Panc1 (cell line): ENCODE measurements at places on chromosomes 16 and 17. TPM values are rescaled to one million over a fixed set of nuclear protein-coding genes. Genes with fewer than 3 reads are reported as not detected.

Gene PLA2G15
- 14.3 TPM for total RNA-seq

Gene AOC3
- 0.21 TPM for total RNA-seq

Gene CDK5R1
- 7.9 TPM for total RNA-seq

Gene KRT9
- total RNA-seq, result not detected

Gene MT4
- not detected for total RNA-seq

Gene MT1M
- total RNA-seq, result 1.8 TPM

Gene SHISA9
- total RNA-seq, result 0.10 TPM

Gene ATXN2L
- 270 TPM for total RNA-seq

DNA sequence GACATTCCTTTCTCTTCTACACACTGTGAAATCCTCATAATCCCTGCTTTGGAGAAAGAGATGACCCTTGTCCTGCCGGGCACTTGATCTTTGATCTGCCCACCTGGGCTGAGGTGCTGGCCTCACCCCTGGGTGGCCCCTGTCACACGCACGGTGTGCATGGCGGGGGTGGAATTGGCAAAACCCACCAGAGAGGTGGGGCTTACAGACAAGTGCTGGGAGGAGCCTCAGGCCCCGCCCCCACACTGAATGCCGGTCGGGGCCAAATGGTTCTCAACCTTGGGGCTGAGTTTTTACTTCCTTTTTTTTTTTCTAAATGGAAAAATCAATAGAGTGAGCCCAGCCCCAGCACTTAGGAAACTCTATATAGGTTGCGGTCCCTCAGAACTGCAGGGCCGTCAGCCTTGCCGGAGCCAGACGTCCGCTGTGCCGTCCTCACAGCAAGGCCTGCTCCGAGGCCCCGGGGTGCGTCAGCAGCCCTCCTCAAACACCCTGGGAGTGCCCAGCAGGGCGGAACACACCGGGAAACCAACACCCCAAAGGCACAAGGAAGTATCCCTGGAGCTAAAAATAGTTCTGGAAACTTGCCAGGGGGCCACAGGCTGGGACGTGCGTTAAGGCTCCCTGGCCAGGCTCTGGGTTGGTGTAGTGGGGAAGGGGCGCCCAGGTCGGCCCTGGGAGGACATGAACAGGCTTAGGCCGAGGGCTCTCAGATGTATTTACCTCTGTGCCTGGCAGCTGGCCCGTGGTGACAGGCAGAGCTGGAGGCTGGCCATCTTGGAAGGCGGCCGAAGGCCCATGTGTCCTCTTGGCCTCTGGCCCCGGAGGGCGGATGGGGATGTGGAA is 11.0 kb downstream of the GPRC5C start:
- DNase-seq, result no peak

DNA sequence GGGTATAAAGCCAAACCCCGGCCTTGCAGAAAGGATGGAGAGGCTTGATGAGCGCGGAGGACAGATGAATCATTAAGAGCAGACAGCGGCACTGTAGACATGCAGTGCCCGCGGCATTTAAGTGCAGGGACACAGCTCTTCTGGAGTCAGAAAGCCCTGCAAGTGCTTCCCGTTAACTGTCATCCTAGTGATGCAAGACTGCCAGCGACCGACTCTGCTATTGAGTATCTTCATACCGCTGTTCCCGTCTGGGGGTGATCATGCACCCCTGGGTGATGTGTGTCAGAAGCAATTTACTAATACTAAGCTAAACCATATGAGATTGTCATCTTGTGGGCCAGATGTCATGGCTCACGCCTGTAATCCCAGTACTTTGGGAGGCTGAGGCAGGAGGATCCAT is 101.0 kb downstream of the ABCC6 start:
- no peak for DNase-seq

DNA sequence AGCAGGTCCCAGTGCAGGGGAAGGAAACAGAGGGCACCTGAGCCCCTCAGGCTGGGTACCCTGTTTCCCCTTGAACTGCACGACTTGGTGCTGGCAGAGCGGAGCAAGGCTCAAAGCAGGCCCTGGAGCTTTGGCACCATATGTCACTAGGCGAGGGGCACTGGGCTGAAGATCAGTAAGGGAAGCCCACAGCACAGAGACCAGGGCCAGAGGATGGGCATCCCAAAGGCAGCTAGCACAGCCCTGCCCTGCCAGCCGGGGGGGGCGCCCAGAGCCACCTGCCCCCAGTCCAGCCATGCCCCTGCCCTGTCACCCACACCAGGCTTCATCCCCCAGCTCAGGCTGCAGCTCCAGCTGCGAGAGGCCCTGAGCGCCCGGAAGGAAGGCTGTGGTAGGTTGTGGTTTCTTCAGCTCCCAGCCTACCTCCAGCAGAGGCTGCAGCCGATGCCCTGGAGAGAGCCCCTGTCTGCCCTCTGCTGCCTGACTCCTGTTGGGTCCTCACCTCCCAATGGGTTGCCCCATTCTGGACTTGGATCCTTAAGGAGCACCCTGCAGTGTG is 10.9 kb downstream of the NHERF1 start:
- no peak for DNase-seq

DNA sequence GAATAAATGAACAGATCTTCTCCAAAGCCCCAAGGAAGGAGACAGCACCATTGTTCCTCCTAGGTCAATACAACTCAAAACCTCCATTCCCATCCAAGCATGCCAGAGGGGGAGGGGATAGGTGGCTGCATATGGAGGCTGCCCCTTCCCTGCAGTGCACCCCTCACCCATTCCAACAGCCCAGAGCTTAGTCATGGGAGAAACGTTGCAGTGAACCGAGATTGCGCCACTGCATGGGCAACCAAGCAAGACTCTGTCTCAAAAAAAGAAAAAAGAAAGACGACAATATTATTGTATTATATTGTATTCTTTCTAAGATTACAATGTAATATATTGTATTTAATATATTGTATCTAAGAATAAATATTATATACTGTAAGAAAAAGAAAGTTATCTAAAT is 36.4 kb upstream of the CD300E start:
- DNase-seq, result no peak

DNA sequence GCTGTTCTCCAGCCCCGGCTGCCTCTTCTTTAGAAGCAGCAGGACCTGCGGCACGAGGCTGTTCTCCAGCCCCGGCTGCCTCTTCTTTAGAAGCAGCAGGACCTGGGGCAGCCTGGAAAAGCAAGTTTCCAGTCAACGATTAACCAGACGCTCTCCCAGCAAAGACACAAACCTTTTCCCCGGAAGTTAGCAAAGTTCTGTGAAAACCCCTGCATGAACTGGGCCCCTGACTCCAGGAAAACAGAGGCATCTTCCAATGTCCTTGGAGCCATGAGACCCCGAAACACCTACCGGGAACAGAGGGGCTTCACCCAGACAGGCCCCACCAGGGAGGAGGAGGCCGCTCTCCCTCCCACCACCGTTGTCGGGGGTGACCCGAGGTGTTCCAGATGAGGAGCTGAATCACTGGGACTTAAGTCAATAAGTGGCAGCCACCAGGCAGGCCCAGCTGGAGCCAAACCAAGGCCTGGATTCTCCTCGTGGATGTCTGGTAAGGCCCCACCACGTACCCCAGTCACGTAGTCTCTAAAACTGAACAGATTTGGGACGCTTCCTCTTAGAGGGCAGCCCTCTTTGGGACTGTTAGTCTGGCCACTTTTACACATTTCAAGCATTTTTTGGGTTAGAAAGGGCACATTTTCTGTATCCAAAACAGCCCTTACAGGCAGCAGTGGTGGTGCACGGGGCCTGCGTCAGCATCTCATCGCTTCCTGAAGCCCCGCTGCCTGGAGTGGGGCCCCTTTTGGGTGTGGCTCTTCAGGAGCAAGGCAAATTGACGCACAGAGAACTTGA is at the start of gene RPH3AL:
RPH3AL (minus strand) TSS at position 387 of the 792 bp plus-strand sequence. CDS start 25,264 bp downstream, outside the sequence.
- DNase-seq, result no peak

GRCh38 chr16:8951447-8952280 is 12.0 kb downstream of the USP7 start:
- no peak for DNase-seq

GRCh38 chr16:89268987-89269735 is 51.7 kb downstream of the ZNF778 start:
- no peak for DNase-seq

- DNase-seq, result no peak
Measured at GRCh38 chr16:49855280-49855821, 561 bp downstream of the ZNF423 start.

- no peak for DNase-seq
Measured at GRCh38 chr16:55901566-55902217, 26.5 kb upstream of the CES5A start.

DNA sequence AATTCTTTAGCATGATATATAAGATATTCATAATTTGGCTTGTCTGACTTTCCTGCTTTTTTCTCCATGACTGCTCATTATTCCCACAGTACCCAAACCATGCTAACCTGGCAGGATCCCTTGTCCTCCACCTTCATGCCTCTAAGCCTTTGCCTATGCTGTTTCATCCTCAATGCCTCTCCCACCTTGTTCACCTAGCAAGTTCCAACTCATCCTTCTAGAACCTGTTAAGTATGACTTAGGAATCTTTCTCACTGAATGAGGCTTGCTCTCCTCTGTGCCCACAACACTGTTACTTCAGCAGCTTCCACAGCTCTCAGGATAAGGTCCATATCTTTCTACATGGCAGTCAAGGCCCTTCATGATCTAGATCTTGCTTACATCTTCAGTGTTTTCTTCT is 34.0 kb downstream of the CA10 start:
- no peak for DNase-seq

DNA sequence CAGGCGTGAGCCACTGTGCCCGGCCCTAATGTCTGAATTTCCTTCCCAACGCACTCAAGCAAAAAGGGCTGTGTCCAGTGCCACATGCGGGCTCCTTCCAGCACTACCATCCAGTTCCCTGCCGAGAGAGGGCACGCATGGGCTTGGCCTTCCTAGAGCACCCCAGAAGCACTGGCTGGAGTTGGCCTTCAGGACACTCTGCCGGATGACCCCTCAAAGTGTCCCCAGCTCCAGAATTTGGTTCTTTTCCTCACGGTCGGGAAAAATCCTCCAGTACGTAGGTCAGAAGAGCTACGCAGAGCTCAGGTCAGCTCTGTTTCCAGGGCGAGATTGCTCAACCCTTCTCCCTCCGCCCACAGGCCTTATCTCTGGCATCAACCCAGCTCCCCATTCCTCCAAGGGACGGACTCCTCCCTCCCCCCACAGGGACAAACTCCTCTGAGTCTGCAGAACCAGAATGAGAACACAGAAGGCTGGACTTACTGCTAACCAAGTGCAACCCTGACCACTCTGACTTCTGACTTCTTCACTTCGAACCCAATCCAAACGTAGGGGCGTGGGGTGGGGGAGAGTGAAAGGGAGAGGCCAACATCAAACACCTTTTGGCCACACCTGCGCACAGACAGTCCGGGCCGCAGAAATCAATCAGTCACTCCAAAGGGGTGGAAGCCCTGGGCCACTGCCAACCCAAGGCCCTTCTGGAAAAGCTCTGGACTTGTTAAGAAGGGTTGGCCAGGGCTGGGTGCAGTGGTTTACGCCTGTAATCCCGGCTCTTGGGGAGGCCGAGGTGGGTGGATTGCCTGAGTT is 3.6 kb downstream of the CDC42EP4 start:
- no peak for DNase-seq

- no peak for DNase-seq
Measured at GRCh38 chr17:35214631-35215273, 20.6 kb upstream of the SLC35G3 start.

- DNase-seq, result no peak
Measured at GRCh38 chr17:57535249-57535966, 209.7 kb downstream of the CCDC182 start.

- DNase-seq, result no peak
Measured at GRCh38 chr16:54422159-54422558, 135.6 kb upstream of the IRX3 start.

DNA sequence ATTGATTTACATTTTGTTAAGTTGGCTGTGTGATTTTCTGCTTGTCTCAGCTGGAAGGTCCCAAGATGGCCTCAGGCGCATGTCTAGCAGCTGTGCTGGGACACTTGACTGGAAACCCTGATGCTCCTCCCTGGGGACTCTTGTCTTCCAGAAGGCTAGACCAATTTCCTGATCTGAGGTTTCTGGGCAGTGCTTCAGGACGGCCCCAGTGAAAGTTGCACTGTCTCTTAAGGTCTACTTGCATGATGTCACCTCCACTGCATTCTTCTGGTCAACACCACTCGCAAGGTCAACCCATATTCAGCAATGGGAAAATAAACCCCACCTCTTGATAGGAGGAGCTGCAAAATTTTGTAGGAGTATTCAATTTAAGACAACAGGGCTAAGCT is 116.0 kb downstream of the SALL1 start:
- DNase-seq, result no peak

- DNase-seq, result peak; percentile 69
Measured at GRCh38 chr17:42518046-42518754, 17.8 kb upstream of the NAGLU start.

DNA sequence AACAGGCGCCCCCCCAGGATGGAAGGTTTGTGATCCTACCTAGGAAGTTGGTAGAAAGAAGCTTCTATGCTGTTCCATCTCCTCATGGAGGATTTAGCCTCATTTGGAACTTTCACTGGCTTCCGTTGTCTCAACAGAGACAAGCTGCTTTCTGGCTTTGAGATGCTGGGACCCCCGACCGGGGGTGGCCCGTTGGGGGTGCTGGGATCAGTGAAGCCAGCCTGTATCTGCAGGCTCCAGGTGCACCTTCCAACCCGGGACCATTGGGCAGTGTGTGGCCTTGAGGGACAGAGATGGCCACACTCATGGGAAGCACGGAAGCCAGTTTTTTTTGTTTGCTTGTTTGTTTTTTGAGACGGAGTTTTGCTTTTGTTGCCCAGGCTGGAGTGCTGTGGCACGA is 15.4 kb downstream of the CIBAR2 start:
- DNase-seq, result no peak

- DNase-seq, result peak; percentile 36
Measured at GRCh38 chr16:82263521-82264143, 93.6 kb upstream of the MPHOSPH6 start.

DNA sequence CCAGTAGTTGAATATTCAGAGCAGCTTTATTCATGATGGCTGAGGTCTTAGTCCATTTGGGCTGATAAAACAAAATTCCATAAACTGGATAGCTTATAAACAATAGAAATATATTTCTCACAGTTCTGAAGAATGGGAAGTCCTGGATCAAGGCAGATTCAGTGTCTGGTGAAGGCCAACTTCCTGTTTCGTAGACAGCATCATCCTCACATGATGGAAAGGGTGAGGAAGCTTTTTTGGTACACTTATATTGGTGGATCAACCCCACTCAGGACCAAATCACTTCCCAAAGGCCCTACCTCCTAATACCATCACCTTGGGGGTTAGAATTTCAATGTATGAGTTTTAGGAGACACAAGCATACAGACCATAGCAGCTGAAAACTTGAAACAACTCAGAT is 224.2 kb downstream of the CYB561 start:
- DNase-seq, result no peak

DNA sequence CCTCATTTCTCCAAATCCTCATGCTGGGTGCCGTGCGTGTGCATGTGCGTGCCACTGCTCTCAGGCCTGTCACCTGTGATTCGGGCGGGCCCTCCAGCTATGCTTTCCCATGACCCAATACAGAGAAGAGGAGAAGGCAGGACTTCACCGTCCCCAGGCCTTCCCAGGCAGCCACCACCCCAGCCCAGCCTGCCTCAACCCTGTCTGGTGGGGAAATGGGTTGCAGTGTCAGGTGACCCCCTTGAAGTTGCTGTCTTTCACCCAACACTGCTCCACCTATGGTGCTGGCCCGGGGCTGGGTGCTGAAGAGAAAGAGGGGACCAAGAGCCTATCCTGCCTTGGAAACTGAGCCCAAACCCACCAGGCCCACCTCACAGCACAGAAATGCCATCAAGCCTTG is 94.7 kb downstream of the GOSR1 start:
- DNase-seq, result no peak
